ENCODE measurements at places on chromosomes 11 and 22.

- peak; percentile 64 for DNase-seq
Observed at GRCh38 chr11:92886243-92886905, 83.1 kb upstream of the MTNR1B start.

- DNase-seq = no peak
Observed at GRCh38 chr11:3095712-3096361, 38.6 kb upstream of the CARS1 start.

- peak; percentile 97 for DNase-seq
Observed at GRCh38 chr11:66744485-66745355, 15.7 kb upstream of the SPTBN2 start.

DNA sequence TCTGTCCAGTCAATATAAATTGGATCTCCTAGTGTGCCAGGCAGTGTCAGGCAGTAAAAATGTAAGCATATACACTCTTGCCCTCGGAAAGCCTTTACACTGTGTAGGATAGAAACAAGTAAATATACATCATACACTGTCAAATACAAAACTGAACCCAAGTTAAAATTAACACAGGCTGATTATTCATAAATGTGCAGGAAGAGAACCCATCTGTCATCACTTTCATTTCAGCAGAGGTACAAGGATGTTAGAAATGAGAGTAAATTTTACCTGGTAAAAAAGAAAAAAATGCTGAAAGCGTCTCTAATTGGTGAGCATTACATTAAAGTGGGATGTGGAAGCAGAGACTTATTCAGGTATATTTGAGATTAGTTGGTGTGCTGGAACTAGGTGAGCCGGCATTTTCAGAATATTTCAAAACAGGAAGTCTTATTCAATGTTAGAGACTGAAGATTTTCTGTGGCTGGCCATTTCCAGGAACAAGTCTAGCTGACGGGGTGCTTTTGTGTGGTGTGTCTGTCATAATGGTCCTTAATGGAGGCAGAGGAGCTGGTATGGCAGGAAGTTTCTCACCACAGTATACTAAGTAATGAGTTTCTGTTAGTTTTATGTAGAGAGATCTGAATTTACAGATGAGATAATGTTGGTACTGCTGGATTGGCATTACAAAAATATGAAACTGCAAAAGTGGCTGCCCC is 192.6 kb downstream of the CASP12 start:
- peak; percentile 95 for DNase-seq

DNA sequence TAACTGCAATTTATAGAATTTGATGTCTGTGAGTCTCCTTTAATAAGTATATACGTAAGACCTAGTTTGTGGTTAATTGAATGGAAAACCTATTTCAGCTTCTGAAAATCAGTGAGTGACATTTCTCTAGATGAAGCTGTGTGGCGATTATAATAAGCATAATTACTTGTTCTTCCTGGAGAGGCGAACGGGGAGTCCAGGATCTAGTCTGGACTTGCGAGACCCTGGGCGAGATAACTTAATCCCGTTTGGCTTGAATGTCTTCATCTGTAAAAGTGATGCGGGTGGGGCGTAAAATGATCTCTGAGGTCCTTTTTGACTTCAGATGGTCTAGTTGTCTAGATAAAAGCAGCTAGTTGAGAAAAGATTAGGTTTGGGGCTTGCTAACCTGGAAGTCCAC is 1.1 kb downstream of the PRRG4 start:
- no peak for DNase-seq

DNA sequence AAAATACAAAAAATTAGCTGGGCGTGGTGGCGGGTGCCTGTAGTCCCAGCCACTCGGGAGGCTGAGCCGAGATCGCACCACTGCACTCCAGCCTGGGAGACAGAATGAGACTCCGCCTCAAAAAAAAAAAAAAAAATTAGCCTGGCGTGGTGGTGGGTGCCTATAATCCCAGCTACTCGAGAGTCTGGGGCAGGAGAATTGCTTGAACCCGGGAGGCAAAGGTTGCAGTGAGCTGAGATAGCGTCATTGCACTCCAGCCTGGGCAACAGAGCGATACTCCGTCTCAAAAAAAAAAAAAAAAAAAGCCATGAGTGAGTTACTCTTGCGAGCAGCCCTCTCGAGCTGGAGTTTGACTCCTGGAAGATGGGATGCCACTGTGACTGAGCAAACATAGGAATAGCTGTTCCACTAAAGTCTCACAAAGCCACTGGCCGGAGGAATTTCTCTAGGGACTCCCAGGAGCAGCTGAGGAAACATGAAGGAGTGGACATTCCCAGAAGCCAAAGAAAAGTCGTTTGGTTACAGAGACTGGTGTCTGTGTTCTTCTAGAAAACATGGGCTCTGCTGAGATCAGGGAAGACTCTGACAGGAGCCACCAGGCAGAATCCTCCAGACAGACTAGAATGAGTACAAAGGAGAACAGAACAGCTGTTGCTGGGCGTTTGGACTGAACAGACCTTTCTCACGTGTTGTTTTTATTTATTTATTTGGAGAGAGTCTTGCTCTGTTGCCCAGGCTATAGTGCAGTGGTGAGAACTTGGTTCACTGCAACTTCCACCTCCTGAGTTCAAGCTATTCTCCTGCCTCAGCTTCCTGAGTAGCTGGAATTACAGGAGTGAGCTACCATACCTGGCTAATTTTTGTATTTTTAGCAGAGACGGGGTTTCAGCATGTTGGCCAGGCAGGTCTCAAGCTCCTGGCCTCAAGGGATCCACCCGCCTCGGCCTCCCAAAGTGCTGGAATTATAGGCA is 32.4 kb upstream of the MYH9 start:
- DNase-seq = no peak

GRCh38 chr11:64870893-64871466 is 7.4 kb downstream of the EHD1 start:
- DNase-seq = no peak

GRCh38 chr11:29364006-29364405 is 652.8 kb downstream of the KCNA4 start:
- no peak for DNase-seq

DNA sequence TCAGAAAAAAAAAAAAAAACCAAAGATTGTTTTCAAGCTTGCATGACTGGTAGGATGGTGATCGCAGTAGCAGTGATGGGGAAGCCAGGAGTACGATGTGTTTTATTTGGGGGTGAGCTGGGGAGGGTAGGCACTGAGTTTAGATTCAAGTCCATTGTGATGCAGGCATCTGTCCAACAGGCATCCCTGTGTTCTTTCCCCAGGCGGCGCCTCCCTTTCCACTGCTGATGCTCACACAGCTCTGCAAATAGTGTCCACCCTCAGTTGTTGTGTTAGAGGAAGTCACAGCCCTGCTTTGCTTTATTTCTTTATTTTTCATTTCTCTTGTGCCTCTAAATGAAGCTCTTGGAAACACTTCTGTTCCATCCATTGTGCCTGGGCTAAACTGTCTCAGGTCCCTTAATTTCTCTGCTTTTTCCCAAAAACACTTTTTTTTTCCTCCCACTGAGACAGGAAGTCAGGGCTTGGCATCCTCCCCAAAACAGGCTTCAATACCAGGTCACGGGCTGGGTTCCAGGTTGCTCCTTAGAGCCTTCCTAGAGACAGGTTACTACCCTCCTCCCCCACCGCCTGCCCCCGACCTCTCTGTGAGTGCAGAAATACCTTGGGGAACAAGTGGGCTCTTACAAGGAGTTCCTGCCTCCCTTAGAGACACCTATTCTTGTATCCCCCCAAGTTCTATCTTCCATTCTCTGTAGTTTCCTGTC is 38.6 kb upstream of the HSPA8 start:
- DNase-seq = peak; percentile 14

- DNase-seq = peak; percentile 7
Observed at GRCh38 chr11:34408580-34409172, 30.1 kb upstream of the CAT start.

GRCh38 chr11:35974882-35975589 is 31.2 kb downstream of the LDLRAD3 start:
- no peak for DNase-seq

- DNase-seq = peak; percentile 41
Observed at GRCh38 chr11:8794677-8795103, 112.1 kb downstream of the RPL27A start.

DNA sequence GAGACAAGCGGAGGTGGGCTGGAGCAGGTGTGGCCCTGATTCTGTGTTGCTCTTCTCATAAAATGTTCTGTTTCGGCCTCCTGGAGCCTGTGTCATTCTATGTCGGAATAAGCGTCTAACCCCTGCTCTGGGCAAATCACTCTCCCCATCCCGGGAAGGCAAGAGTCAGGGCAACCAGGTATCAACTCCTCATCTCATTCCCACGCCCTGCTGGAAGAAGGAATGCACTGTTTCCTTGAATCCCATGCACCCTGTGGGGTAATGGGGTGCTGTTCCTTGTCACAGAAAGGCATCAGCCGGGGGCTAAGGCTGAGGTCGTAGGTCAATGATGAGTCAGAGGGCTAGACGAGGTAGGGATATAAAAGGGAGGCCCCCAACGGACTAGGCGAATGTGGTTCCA is 2.6 kb downstream of the FAM180B start:
- no peak for DNase-seq

- DNase-seq = no peak
Observed at GRCh38 chr11:63666874-63667273, 4.3 kb downstream of the ATL3 start.

DNA sequence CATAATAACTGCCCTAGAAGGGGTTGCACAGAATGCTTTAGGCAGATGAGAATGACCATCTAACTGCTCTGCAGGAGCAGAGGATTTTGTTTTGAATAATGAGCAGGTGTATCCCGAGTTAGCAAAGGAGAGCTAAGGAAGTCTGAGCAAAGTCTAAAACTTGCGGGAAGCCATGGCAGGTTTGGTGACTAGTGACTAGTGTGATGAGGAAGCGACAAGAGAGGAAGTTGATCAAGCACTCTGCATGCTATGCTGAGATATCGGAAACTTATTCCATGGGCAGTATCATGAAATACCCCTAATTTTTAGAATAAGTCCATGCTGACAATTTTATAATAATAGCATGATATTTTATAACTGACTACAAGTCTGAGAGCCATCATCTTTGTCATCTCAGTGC is 12.9 kb downstream of the OLFML1 start:
- no peak for DNase-seq

- DNase-seq = no peak
Observed at GRCh38 chr11:118281284-118281683, 17.2 kb upstream of the MPZL2 start.

GRCh38 chr11:66219846-66220565 is 48.4 kb upstream of the RAB1B start:
- DNase-seq = no peak

DNA sequence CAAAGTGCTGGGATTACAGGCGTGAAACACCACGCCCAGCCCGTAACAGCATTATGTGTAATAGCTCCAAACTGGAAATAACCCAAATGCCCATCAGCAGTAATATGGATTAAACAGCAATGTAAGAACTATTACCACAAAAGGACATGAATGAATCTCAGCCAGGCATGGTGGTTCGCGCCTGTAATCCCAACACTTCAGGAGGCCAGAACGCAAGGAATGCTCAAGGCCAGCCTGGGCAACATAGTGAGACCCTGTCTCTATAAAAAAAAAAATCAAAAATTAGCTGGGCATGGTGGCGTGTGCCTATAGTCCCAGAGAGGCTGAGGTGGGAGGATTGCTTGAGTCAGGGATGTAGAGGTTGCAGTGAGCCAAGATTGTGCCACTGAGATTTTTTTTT is 3.1 kb upstream of the DPF2 start:
- no peak for DNase-seq

- DNase-seq = peak; percentile 95
Observed at GRCh38 chr11:75768112-75768908, at the start of gene DGAT2. Gene DGAT2, plus strand, starts transcription at chr11:75768778. Its CDS starts 214 bp downstream, at chr11:75768992.

- no peak for DNase-seq
Observed at GRCh38 chr11:76667856-76668255, 2.7 kb downstream of the LRRC32 start.

- no peak for DNase-seq
Observed at GRCh38 chr11:123594188-123594901, 60.1 kb downstream of the SCN3B start.

- no peak for DNase-seq
Observed at GRCh38 chr11:89529626-89530380, 38.6 kb upstream of the NOX4 start.

GRCh38 chr11:35030716-35031213 is 108.2 kb upstream of the CD44 start:
- DNase-seq = no peak

GRCh38 chr11:130813638-130814037 is 102.6 kb downstream of the SNX19 start:
- no peak for DNase-seq

DNA sequence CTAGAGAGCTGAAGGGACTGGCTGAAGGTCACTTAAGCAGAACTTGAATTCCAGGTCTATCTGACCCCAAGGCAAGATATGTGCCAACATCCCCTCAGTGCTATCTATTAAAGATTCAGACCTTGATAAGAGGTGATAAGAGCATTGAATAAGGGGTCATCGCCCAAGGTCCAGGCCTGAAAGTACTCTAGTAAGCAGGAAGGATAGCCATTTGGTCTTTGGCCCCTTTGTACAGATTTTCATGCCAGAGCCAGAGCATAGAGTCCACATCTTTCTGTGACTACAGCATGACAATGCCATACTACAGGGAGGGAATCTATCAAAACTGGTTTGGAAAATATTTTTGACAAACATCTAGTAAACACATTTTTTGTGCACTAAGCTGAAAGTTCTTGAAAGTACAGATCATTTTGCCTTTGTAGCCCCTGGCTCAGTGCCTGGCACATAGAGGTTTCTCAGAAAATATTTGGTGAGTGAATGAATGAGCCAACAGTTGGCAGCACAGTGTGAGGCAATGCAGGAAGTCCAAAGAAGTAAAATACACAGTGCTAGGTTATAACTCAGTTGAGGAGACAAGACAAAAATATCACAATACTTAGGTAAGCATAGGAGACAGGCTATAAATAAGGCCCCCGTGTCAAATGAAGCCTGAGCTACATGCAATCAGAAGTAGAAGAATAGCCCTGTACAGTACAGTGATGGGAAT is 15.1 kb upstream of the RRAS2 start:
- DNase-seq = no peak

- DNase-seq = no peak
Observed at GRCh38 chr22:20550851-20551744, 43.7 kb downstream of the MED15 start.

- DNase-seq = no peak
Observed at GRCh38 chr11:86595451-86595850, 77.0 kb downstream of the ME3 start.

DNA sequence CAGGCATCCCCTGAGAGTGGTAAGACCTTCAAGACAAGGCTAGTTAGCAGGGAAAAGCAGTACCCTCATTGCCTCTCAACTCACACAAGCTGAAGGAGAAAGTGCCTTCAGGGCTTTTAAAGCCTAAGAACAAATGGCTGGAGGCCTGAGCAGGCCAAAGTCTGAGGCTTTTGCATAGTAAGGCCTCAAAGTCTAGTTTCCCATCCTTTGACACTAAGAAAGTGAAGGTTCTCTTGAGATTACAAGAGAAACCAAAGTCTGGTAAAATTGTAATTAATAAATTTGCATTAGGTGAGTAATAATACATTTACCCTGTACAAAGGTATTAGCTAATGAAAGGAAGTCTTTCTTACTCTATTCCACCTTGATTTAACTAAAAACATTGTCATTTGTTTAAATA is 47.0 kb upstream of the CCDC89 start:
- DNase-seq = no peak

- DNase-seq = no peak
Observed at GRCh38 chr11:93727985-93728791, 13.1 kb downstream of the TAF1D start.

- no peak for DNase-seq
Observed at GRCh38 chr11:103872748-103873147, 163.7 kb upstream of the DDI1 start.

Measured in RPMI8226 (cell line).